Foreskin melanocyte (primary cell): ENCODE measurements at places on chromosomes 3 and 15.

DNA sequence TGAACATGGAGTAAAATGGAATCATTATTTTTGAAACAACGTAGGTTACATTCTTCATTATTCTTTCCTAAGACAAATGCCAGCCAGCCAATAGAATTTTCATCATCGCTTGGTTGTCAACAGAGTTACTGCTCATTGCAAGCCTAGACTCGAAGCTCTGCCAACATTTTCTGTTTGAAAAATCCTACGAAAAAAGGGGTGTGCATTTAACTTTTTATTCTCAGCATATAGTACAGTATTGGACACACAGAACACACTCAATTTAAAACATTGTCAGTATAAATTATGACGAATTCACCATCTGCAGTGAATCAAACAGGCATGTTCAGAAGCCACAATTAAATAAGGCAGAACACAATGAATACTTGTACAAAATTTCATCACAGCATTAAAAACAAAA is 232.1 kb downstream of the NR1D2 start:
- no peak for DNase-seq

- peak; percentile 33 for DNase-seq
Observed at GRCh38 chr15:63155486-63155885, 1.8 kb downstream of the RPS27L start.

DNA sequence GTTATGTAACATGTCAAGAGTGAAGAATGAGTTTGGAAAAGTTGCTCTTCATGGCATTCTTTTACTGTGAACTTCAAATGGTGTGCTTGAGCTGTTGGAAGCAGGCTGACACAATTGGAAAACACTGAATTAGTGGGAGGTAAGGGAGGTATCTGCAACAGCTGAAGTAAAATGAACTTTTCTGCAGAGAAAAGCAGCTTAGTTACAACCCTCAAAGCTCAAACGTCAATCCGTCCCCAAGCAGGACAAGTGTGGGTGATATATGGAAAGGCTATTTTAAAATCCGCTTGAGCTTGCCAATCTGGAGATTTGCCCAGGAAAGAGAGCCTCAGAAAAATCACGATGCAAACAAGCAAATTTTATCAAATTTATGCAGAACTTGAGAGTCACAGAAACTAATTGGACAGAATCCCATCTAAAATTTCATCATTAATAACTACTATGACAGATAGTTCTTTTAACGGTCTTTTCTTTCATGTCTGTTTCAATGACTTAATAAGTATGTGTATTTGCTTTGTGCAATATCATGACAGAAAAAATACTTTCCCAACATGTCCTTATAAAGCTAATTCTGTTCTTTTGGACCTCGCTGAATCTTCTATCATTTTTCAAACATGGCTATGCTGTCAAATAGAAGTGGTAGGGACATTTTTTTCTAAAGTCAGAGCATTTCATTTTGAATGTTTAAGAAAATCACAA is 266.6 kb upstream of the SLITRK3 start:
- DNase-seq = no peak

GRCh38 chr3:74808506-74809275 is 194.2 kb upstream of the CNTN3 start:
- DNase-seq = no peak

GRCh38 chr3:61832375-61833229 is 271.2 kb downstream of the PTPRG start:
- no peak for DNase-seq
